ENCODE measurements at places on chromosomes 5 and 9.

DNA sequence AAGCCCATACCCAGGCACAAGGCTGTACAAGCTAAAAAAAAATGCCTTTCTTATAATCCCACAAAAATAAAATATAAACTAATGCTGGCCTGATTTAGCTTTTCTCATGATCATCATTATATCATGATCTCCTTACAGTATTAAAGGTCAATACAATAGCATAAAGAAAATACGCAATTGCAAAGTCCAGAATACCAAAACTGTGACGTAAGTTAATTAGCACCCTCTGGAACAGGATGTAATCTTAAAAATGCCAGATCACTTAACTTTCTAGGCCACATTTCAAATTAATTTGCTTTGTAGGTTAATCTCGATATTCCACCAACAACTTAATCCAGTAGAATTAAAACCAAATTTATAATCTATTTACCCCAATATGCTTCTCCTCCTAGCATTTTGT, 444.2 kb upstream of the CYLC2 start:
- no peak for DNase-seq

GRCh38 chr9:129669946-129670345, 4.5 kb downstream of the PRRX2 start:
- DNase-seq: no peak

DNA sequence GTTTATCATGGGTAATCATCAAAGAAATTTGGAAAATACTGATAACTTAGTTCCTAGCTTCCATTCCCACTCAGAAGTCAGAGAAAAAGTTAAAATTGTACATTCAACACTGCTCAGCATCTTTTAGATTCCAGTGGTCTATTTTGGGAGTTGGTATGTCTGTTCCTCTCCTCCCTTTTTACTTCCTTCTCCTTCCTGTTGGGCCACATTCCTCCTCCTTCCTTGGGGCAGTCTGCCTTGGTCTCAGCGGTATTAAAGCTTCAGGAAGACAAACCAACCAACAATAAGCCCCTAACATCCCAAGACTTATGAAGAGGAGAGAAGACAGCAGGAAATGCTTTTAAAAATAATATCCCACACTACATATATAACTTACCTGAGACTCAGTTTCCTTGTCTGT, 49.9 kb upstream of the SSBP2 start:
- DNase-seq: no peak

GRCh38 chr9:4967523-4967922, 17.5 kb upstream of the JAK2 start:
- peak; percentile 54 for DNase-seq

GRCh38 chr5:103260951-103261350, 2.4 kb downstream of the MACIR start:
- DNase-seq: no peak

DNA sequence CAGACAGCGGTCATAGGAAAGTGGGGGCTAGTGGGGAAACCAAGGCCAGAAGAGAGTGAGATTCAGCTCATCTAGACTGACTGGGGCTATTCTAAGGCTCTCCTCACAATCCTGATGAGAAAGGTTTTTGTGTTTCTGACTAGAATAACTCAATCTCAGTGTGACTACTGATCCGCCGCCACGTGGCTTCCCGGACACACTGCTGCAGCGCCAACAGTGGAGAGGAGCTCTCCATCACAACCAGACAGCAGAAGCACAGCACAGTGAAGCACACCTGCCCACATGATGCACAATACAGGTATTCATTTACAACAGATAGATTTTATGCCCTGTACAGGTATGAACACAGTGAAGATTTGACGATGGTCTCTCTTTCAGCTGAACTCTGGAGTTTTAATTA, 25.4 kb downstream of the NREP start:
- no peak for DNase-seq

- DNase-seq: no peak
These were observed 494 bp upstream of the STK32A start for GRCh38 chr5:147234239-147234824.

DNA sequence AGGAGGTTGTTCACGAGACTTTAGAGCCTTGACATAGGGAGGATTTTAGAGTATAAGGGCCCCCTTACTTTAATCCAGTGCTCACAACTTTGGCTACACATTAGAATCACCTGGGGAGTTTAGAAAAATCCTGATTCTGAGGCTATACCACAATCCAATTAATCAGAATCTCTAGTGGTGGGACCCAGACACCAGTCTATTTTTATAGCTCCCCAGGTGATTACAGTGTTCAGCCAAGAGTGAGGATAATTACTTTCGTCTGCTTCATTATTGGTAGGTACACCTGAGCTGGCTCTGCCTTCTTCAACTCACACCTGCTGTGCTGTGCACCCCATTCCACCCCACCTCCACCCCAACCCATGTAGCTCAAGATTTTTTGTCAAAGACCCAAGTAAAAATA, 141.3 kb upstream of the EPB41L4A start:
- no peak for DNase-seq

GRCh38 chr5:95859661-95860060, 37.1 kb upstream of the GLRX start:
- no peak for DNase-seq
